GM23338 (cell line): ENCODE measurements at places on chromosomes 16 and 17.

GRCh38 chr17:80538484-80538883 lies 6.2 kb upstream of the RPTOR start:
- no peak for DNase-seq

- DNase-seq, result peak; percentile 25
These were observed 69.6 kb upstream of the HS3ST3A1 start for GRCh38 chr17:13671341-13671740.

DNA sequence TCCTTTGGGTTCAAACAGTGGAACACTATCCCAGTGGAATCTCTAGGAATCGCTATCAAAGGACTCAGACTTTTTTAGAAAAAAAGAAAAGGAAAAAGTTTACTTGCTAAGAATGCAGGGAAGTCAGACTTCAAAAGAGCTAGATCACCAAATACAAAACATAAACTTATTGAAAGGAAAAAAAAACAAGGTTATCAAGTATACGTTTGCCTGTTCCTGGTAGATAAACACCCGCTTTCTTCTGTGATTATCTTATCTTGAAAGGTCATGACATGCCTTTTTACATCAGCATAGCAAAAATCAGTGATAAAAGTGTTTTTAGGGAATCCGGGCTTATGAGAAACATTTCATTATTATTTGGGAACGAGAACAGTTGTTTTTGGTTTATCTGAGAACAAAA lies 129.3 kb upstream of the TMEM97 start:
- no peak for DNase-seq

GRCh38 chr16:77169650-77170236 lies 21.2 kb upstream of the MON1B start:
- DNase-seq, result peak; percentile 87

GRCh38 chr16:11250786-11251524 lies 5.0 kb downstream of the SOCS1 start:
- no peak for DNase-seq

DNA sequence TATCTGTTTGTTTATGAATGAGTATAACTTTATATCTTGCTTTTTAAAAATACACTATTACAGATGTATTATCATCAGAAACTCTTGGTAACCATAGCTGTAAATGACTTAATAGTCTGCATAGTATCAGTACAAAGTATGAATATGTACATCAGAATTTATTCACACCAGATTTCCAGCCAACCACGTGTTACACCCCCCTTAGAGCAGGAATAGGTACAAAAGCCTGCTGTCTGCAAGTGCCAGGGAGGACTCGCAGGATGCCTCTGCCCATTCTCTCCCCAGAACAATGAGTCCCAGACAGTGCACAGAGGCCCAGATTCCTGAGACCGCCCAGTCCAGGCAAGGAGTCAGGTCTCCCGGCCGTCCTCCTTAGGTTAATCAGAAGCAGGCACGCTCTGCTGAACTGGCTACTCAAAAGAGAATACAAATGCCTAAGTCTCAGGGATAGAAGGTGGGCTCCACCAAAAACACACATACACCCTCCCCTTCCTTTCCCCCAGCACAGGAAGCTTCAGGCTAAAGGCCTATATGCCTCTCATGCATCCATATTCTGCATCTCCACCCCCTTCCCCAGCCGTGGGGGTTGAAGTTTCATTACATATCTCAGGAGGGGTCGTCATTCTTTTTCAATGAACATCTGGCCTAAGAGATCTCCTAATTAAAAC lies 159.1 kb upstream of the CDH11 start:
- no peak for DNase-seq

DNA sequence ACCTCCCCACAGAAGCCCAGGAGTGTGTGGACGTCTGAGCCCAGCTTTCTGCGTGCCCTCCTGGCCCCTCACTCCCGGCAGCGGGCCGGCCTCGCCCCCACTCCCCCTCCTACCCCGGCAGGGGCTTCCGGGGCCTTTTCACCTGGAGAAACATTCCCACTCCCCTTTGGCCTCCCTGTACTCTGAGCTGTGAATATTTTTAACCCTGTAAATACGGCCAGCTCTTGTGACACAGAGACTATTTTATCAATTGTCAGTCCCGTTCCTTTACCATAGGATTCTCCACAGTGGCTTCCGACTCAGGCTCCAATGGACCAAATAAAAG lies 5.9 kb upstream of the PRR35 start:
- DNase-seq, result no peak

DNA sequence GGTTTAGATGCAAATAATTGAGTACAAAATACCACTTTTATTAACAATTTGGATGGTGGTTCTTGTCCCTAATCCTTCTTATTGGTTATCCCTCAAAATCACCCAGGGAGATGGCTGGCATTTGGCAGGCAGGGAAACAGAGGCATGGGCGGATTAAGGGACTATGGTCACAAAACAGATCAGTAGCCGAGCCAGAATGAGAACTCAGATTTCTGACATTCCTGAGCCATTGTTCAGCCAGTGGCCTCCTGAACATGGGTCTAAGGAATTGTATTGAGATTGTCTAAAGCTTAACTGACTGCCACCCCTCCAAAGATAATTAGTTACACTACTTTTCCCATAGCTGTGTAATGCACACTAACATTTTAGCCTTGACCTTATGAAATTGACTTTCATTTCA lies 88.4 kb downstream of the CHD9NB start:
- peak; percentile 22 for DNase-seq

GRCh38 chr17:5793157-5793556 lies 208.8 kb upstream of the NLRP1 start:
- DNase-seq, result no peak

DNA sequence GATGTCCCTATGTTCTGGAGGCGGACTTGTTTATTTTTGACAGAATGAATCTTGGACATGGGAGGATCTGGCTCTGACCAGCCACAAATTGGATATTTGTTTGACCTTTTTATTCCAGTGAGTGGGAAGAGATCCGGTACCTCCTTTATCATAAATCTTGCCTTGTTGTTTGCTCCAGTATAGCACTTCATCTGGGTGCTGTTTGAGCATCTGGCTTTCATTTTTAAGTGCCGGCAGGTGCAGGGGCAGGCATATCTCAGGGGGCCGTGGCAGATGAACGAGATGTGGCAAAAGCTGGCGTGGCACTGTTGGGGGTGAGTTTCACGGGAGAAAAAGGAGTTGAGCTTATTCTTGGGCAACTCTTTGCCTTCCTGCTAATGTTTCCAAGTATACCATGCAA lies 37.8 kb downstream of the MSI2 start:
- DNase-seq, result no peak

DNA sequence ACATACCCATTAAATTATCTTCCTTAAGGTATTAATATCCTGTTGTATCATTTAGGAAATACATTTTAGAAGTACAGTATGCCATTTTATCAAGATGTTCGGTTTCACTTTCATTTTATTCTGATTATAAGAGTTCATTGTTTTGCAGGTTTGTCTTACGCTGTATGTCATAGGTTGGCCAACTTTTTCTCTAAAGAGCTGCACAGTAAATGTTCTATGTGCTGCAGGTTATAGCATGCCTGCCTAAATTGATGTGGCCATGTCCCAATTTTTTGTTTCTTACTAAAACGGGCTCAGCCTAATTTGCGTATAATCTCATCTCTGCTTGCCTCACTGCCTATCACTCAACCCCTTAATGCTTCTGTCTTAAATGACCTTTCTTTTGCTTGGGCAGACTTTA lies 126.4 kb downstream of the USP22 start:
- no peak for DNase-seq

- DNase-seq, result no peak
These were observed 22.1 kb upstream of the IL17C start for GRCh38 chr16:88616320-88616719.

DNA sequence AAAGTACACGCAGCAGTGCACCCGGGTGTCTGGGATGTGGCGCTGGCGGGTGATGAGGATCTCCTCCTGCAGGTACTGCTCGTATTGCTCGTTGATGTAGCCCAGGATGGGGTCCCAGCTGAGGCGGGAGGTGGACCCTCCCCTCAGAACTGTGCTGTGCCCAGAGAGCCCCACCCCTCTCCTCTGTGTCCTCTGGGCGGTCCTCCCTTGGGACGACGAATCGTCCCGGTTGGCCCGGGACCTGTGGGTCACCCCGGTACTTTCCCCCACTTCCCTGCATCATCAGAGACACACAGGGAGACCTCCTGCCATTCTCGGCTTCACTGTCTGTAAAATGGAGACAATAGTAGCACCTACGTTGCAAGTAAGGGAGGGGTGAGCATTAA lies 4.2 kb downstream of the SEPTIN12 start:
- no peak for DNase-seq

GRCh38 chr16:57723170-57723569 lies 12.4 kb upstream of the KATNB1 start:
- DNase-seq, result peak; percentile 76

DNA sequence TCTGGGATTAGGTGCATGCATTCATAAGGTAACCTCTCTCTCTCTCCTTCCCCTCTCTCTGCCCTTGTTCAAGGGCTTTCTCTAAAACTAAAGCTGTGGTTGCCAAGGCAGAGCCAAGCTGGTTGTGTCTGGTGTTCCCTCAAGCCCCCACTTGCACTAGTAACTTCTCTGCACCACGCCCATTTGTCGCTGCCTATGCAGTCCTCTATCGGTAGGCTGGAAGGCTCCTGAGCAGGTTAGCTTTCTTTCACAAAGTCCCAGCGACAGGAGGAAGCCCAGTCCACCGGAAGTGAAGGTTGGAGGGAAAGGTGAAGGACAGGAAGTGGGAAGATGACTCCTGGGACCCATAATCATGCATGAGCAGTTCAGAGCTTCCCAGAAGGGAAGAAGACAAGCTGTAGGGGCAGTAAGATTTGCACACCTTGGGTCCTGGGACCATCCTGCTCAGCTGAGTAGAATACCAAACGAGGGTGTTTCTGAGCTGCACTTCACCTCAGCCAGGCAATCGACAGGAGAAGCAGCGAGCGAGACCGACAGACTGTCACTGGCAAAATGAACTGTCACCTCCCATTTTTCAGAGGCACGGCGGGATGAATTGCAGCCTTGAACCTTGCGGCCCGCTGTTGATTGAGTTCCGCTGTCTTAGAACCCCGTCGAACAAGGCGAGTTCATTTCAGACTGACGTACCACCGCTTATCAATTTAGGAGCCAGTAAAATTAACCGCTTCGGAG lies 14.7 kb upstream of the SKAP1 start:
- DNase-seq, result peak; percentile 28

DNA sequence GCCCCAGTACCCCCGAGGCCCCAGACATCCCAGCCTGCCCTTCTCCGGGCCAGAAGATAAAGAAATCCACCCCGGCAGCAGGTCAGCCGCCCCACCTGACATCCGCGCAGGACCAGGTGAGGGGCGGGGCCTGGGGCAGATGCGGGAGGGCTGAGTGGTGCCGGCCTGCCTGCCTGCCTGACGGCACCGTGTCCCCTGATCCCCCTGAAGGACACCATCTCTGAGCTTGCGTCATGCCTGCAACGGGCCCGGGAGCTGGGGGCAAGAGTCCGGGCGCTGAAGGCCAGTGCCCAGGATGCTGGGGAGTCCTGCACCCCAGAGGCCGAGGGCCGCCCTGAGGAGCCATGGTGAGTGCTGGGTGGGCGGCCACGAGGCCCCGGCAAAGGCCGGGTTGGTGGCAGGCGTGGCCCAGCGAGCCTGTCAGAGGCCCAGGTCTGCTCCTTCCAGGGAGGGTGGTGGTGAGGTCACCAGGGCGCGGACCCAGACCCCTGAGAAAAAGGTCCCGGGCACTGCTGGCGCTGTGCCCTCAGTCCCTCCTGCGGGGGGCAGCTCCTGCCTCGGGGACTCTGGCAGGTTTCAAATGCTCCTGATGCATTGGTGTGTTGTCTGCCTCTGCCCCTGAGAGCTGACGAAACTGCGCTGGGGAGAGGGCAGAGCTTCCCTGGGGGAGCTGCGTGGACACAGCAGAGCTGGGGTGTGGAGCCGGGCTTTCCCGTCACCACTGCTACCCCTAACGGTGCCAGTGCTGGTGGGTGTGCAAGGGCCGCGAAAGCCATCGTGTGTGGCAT lies 1.2 kb downstream of the CDT1 start:
- DNase-seq, result peak; percentile 64

- DNase-seq, result no peak
These were observed 301.9 kb downstream of the SOX9 start for GRCh38 chr17:72422505-72423285.

GRCh38 chr16:87924041-87924810 lies 12.1 kb downstream of the CA5A start:
- no peak for DNase-seq

GRCh38 chr17:1024076-1024475 lies 27.1 kb downstream of the TIMM22 start:
- DNase-seq, result no peak

DNA sequence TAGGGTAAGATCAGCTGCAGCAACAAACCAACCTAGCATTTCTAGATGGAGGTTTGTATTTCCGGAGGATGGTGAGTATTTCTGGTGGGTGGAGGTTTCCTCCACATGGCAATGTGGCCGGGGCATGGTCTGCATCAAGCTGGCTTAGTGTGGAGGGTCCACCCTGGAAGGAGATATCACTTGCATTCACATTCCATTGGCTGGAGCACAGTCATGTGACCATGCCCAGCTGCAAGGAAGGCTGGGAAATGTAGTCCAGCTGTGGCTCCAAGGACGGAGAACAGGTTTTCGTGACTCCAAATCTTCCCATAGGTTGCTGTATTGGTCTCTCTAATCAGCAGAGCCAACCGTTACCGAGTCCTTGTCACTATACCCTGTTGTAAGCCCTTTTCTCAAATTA lies 68.7 kb downstream of the RAI1 start:
- DNase-seq, result peak; percentile 96

- DNase-seq, result no peak
These were observed 19.8 kb downstream of the PLXDC1 start for GRCh38 chr17:39131616-39132015.

DNA sequence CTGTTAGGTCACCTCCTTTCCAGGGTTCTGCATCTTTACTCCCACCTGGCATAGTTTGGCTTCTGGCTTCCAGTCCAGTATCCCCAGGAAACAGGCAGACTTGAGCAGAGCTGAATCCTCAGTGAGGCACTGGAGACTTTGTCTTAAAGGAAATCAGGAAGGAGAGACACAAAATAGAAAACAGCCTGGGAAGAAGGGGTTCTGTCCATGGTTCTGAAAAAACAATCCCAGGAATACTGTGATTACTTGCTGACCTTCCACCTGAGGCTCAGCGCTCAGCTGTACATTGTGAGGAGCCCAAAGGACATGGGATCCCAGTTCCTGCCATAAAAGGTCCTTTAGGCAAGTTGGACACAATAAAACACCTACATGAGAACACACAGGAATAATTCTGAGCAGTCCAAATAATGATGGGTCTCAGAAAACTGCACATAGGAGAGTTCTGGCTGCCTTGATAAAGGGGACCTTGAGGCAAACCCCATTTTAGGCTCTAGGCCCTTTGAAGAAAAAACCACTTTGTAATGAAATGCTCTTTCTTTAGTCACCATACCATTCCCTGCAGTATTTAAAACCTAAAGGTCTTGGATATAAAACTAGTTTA lies 81.4 kb upstream of the CRHR1 start:
- DNase-seq, result peak; percentile 78
